GM18507 (cell line): ENCODE measurements at places on chromosomes 4 and X.
A peak's percentile ranks its signal among the peaks of the same experiment; 100 is the strongest.

GRCh38 chrX:131330735-131331134 is 41.6 kb upstream of the IGSF1 start:
- no peak for DNase-seq

DNA sequence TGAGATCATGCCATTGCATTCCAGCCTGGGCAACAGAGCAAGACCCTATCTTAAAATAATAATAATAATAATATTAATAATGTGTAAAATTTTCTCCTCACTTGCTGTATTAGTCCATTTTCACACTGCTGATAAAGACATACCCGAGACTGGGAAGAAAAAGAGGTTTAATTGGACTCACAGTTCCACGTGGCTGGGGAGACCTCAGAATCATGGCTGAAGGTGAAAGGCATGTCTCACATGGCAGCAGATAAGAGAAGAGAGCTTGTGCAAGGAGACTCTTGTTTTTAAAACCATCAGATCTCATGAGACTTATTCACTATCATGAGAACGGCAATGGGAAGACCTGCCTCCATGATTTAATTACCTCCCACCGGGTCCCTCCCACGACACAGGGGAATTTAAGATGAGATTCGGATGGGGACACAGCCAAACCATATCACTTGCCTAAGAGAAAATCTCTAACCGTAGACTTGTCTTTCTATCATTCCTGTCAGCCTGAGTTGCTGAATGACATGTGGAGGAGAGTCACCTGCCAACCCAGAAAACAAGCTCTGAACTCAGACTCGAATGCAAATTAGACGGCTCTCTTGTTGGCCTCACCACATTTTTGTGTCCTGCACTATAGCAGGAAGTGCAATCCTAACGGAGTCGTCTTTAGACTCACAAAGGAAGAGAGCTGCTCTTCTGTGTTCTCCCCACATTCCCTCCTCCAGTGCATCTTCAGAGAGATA is 51.9 kb upstream of the DCTD start:
- no peak for DNase-seq

DNA sequence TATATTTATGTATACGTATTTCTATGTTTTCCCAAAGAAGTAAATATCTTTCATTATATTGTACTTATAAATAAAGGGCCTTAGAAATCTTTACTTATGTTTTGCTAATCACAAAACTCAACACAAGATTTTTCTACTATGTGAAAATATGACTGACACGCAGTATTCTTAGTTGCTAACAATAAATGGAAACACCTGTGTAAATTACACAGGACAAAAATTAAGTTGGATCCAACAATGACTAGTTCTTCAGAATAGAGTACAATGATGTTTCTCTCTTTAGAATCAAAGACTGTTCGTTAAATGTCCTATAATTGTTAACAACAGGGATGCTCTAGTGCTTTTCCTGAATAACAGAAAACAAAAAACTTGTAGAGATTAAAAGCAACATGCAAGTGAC is 96.1 kb downstream of the PPP3CA start:
- DNase-seq = no peak

- peak; percentile 47 for DNase-seq
Measured at GRCh38 chr4:184416913-184417734, 57.2 kb downstream of the IRF2 start.

DNA sequence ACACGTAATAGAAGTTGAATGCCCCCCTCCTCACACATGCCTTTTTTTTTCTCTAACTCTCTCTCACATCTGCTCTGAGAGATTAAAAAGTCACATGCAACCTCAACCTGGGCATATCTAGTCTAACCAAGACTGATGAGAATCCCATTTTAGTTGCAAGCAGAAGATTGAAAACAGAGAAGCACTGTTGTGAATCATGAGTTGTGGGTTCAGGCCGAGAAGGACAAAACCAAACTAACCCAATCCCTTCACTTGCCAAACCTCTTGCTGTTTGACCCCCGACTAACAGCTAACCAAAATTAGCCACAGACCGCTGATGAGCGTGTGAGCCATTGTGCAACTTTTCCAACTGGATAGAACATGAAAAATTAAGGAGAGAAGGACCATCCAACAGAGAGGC is 31.8 kb downstream of the CXCL1 start:
- DNase-seq = no peak

GRCh38 chr4:38364383-38364963 is 299.5 kb upstream of the KLF3 start:
- DNase-seq = no peak

DNA sequence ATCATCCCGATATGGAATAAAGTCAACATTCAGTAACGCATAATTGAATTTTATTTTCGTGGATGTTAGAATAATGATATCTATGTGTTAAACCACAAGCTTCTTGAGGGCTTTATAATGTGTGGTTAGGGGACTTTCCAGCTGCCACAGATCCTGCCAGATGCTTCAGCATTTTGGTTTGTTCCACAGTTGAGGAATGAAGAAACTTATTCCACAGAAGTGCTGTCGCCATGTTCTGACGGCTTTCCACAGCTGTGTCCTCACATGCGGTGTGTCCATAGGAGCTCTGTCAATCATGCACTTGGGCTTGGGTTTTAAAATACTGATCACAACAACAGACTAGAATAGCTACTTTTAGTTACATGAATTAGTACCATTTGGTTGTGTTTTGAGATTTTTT is 411.9 kb downstream of the TRIML1 start:
- DNase-seq = no peak

DNA sequence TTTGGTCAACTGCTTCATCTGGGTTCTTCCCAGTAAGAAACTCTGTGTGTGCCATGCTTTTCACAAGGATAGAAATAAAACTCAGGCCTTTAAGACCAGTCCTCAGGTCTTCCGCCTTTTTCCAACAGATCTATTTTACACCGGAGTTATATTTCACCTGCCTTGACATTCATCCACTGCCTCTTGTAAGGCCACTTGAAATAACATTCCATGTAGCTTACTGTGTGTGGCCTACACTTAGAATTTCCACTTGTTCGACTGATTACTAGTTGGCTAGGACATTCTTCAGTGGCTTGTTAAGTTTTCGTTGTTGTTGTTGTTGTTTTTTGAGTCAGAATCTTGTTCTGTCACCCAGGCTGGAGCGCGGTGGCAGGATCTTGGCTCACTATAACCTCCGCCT is 92.8 kb upstream of the UNC5C start:
- DNase-seq = no peak

- no peak for DNase-seq
Measured at GRCh38 chr4:94536649-94537469, 85.1 kb downstream of the PDLIM5 start.

DNA sequence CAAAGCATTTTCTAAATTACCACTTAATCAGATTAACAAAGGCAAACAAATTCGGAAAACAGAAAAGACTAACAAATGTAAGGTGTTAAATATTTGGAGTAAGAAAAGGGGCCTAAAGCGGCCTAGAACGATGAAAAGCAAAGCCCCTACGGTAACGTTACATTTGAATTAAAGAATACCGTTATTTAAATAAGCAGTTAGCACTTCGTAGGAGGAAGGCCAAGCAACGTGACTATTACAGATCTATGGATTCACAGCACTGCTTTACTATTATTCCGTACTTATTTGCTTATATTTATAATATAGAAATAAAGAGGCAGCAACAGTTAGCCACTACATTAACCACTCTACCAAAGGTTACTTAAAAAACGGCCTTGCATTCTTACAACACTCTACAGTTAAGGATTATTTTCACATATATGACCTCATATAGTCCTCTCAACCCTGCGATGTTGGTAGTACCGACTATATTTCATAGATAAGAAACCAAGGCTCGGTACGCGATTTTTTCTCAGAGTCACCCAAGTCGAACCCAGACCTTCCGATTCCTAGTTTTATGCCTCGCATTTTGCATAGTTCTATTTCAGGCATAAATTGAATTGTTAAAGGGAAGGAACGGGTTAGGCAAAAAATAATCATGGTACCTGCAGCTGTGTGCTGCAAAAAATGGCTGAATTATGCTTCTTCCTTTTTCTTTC is 2.9 kb downstream of the KLHL15 start:
- DNase-seq = no peak

- DNase-seq = peak; percentile 28
Measured at GRCh38 chr4:5812506-5813229, 80.2 kb downstream of the CRMP1 start.

- DNase-seq = no peak
Measured at GRCh38 chrX:75603833-75604232, 81.0 kb upstream of the ZDHHC15 start.
